ENCODE measurements at places on chromosomes 3 and 15.
A peak's percentile ranks its signal among the peaks of the same experiment; 100 is the strongest.

- no peak overlapping the region for H3K4me3 ChIP-seq
- no peak overlapping the region for H3K27ac ChIP-seq
- no peak for DNase-seq
- H3K36me3 ChIP-seq = peaks cover 89% of the 10 kb centered on the region
These were observed 31.5 kb upstream of the XXYLT1 start for GRCh38 chr3:195302431-195302830.

DNA sequence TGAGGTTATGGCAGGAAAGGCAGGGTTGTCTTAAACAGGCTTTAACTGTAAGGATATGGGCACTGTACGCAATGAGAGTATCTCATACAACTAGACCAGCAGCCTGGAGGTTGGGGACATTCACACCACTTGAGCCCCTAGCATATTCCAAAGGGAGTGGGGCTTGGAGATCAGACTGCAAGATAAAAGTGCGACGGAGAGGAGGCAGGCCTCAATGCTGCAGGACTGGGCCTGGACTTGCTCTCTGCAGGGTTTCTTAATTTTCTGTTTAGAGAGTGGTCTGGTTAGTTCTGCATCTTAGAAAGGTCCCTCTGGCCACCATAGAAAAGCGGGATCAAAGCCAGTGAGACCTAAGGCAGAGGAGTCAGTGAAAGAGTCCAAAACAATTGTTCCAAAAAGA is 357.7 kb upstream of the NR2F2 start:
- no peaks in the 10 kb centered on the region for H3K36me3 ChIP-seq
- H3K4me1 ChIP-seq = no peaks in the 10 kb centered on the region
- no peak overlapping the region for H3K4me3 ChIP-seq
- H3K27ac ChIP-seq = no peak overlapping the region
- no peaks in the 10 kb centered on the region for H3K27me3 ChIP-seq

DNA sequence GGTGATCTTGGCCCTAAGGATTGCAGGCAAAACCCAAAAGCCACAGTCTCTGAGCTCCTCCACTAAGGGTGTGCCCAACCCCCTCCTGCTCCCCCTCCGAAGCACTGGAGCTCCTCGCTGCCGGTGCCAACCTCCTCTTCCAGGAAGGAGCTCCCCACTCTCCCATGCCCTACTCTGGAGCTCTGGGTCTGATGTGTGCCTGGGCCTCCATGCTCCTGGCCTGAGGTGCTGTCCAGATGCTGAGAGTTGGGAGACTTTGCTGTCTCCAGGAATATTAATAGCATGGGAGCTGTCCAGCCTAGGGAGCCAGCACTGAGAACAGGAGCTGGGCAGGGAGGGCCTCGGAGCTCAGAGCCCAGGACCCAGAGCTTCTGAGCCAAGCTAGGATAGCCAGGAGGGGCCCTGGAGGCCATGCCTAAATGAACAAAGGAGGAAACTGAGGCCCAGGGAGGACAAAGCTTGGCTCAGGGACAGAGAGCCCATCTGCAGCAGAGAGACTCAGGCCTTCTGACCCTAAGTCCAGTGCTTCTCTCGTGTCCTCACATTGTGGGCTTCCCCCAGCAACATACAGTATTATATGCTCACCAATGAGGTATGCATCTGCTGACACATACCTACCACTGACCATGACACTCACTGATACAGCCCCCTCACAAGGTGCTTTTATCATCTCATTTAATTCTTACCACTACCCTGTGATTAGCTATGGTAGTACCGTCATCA is 36.9 kb upstream of the HERC1 start:
- H3K4me1 ChIP-seq = no peaks in the 10 kb centered on the region
- H3K27me3 ChIP-seq = no peaks in the 10 kb centered on the region
- no peak overlapping the region for H3K4me3 ChIP-seq
- DNase-seq = no peak
- no peak overlapping the region for H3K27ac ChIP-seq

- DNase-seq = no peak
- H3K27ac ChIP-seq = no peak overlapping the region
- no peaks in the 10 kb centered on the region for H3K36me3 ChIP-seq
These were observed 129.7 kb downstream of the NFKBIZ start for GRCh38 chr3:101979033-101979432.

- no peak overlapping the region for H3K27ac ChIP-seq
- no peak for DNase-seq
- H3K4me3 ChIP-seq = no peak overlapping the region
- H3K36me3 ChIP-seq = no peaks in the 10 kb centered on the region
- H3K4me1 ChIP-seq = peaks cover 17% of the 10 kb centered on the region
These were observed 438.9 kb downstream of the RAP2B start for GRCh38 chr3:153600896-153601295.

DNA sequence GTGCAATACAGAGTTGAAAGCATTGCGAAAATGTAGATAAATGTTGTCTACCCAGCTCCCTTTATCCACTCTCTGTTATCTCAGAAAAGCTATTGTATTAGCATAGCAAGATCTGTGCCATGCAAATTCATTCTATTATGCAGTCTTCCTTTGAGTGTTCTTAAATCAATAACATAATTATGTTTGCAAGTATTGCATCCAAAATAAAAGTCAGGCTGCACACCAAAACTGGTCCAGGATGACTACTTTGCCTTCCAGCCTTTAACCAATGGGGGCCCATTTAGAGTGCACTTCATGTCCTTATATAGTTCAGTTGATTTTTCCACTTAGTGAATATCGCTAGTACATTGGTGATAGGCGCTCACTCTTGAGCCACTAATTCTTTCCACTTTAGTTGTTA is 107.4 kb upstream of the MLF1 start:
- no peak overlapping the region for H3K27ac ChIP-seq
- H3K4me3 ChIP-seq = no peak overlapping the region
- DNase-seq = no peak
- no peaks in the 10 kb centered on the region for H3K36me3 ChIP-seq
- H3K4me1 ChIP-seq = peaks cover 17% of the 10 kb centered on the region

GRCh38 chr3:119990888-119991287 is 103.4 kb downstream of the GSK3B start:
- no peak for DNase-seq
- no peaks in the 10 kb centered on the region for H3K36me3 ChIP-seq
- no peak overlapping the region for H3K27ac ChIP-seq

DNA sequence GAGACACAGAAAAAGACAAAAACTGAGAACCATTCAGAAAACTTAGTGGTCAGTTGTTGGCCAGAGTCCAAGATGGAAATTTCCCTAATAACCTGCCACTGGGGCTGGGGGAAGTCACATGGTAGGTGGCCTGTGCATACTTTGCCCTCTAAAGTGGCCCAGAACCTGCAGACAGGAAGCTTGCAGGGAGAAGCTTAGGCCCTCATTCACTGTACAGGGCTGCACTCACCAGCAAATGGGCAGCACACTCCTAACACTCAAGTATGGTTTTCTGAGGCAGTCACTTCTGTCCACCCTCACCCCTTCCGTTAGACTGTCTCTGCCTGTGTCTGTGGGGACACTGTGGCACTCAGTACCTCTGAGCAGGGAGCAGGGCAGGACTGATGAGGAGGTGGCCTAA is 14.5 kb upstream of the RNU6-1 start:
- DNase-seq = no peak
- no peak overlapping the region for H3K4me3 ChIP-seq
- H3K36me3 ChIP-seq = no peaks in the 10 kb centered on the region
- H3K27me3 ChIP-seq = no peaks in the 10 kb centered on the region

- peaks cover 6% of the 10 kb centered on the region for H3K27me3 ChIP-seq
- no peak overlapping the region for H3K4me3 ChIP-seq
- no peak for DNase-seq
These were observed 84.0 kb upstream of the TRA2B start for GRCh38 chr3:186021673-186022362.

GRCh38 chr3:27677565-27677964 is 44.6 kb downstream of the EOMES start:
- no peak for DNase-seq
- no peak overlapping the region for H3K27ac ChIP-seq
- H3K36me3 ChIP-seq = no peaks in the 10 kb centered on the region
- no peaks in the 10 kb centered on the region for H3K27me3 ChIP-seq

- peaks cover 59% of the 10 kb centered on the region for H3K27me3 ChIP-seq
- peaks cover 38% of the 10 kb centered on the region for H3K4me1 ChIP-seq
- no peak overlapping the region for H3K27ac ChIP-seq
- H3K4me3 ChIP-seq = no peak overlapping the region
- no peaks in the 10 kb centered on the region for H3K36me3 ChIP-seq
- no peak for DNase-seq
These were observed 1.9 kb downstream of the MB21D2 start for GRCh38 chr3:192915722-192916121.

DNA sequence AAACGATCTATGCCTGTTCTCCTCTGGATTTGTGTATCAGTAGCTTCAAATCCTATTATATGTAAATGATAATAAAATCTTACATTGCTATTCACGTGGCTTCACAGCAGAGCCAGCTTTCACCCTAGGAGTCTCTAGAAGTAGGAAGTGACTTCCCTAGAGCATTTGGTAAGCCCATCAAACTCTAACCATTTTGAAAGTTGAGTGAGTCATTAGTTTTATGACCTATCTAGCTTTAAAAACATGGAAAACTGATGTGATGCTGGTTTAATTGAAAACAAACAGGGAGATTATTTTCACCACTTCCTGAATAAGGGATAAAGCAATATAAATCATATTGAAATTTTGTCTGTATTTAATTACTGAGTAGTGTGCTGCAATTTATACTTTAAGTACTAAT is 275.2 kb downstream of the EPHA6 start:
- no peaks in the 10 kb centered on the region for H3K27me3 ChIP-seq
- no peak overlapping the region for H3K27ac ChIP-seq
- DNase-seq = no peak
- H3K4me1 ChIP-seq = no peaks in the 10 kb centered on the region
- no peak overlapping the region for H3K4me3 ChIP-seq

- H3K4me3 ChIP-seq = no peak overlapping the region
- no peaks in the 10 kb centered on the region for H3K4me1 ChIP-seq
- no peak overlapping the region for H3K27ac ChIP-seq
- no peaks in the 10 kb centered on the region for H3K27me3 ChIP-seq
- peak; percentile 39 for DNase-seq
- peaks cover 65% of the 10 kb centered on the region for H3K36me3 ChIP-seq
These were observed 20.4 kb downstream of the FAH start for GRCh38 chr15:80173022-80173759.

- no peaks in the 10 kb centered on the region for H3K27me3 ChIP-seq
- H3K36me3 ChIP-seq = no peaks in the 10 kb centered on the region
- H3K4me1 ChIP-seq = no peaks in the 10 kb centered on the region
- no peak overlapping the region for H3K27ac ChIP-seq
These were observed 321.0 kb upstream of the NAALADL2 start for GRCh38 chr3:174538151-174538550.

All from CD14-positive monocyte (primary cell).